T-helper 2 cell (primary cell): ENCODE measurements at places on chromosomes 16 and 17.
A peak's percentile ranks its signal among the peaks of the same experiment; 100 is the strongest.

- no peak for DNase-seq
Observed at GRCh38 chr17:39636587-39636926, 387 bp upstream of the STARD3 start.

GRCh38 chr16:59169168-59169567, 435.1 kb upstream of the GOT2 start:
- DNase-seq: no peak

DNA sequence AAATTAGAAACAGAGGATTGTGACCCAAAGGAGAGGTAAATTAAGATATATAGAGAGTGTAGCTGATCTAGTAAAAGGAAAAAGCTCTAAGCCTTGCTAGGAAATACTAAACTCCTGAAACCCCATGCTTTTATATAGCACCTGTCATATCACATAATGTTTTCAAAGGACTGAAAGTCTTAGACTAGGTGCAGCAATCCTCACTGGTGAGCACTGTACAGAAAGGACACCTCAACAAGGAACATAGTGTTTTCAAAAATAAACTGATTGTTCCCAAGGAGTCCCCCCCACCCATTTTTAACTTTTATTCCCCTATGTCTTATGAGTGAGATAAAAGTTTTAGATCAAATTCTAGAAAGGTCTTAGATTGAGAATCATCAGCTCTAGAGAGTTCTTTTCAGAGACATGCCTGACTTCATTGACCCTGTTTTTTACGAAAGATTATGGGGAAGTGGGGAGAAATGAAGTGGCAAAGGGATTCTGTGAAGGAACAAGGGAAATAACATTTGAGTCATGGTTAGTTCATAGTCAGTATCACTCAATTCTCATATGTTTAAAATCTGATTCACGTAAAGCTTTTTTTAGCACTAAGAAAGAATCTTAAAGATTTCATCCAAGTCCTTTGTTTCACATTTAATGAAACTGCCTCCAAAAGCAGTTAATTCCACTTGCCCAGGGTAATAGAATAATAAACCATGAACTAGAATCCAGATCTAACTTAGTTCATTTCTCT, 166.4 kb downstream of the CYB561 start:
- no peak for DNase-seq

GRCh38 chr17:6894206-6894528, 62.6 kb upstream of the TEKT1 start:
- peak; percentile 39 for DNase-seq

DNA sequence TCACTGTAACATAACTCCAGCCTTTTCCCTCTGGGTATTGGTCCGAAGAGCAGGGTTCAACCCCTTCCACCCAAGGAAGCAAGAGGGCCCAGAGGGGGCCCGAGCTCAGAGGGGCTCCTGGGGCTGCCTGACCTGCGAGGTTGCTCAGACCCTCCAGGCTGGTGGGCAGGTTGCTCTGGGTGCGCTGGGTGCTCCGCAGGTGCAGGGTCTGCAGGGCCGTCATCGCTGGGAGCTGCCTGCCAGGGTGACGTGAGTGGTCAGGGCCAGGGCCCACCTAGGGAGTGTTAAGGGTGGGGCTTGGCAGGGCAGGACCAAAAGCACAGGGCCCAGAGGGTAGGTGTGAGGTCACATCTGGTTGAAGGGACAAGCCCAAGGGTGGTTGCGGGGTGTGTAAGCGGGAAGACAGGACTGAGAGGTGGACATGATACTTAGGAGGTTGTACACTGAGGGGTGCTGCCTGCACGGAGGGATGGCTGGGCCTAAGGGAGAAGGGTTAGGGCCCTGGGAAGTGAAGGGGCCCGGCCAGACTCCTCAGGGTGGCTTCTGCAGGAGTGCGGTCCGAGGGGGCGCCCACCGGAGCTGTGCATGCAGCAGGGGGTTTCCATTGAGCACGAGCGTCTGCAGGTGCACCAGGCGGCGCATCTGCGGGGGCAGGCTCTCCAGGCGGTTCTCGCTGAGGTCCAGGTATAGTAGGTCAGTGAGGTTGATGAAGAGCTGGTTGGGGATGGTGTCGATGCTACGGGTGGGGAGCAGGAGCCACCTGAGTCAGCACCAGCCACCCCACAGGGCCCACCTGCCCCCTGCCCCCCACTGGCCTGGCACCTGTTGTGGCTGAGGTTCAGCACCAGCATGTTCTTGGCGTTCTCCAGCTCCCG, 4.4 kb downstream of the FLII start:
- no peak for DNase-seq

DNA sequence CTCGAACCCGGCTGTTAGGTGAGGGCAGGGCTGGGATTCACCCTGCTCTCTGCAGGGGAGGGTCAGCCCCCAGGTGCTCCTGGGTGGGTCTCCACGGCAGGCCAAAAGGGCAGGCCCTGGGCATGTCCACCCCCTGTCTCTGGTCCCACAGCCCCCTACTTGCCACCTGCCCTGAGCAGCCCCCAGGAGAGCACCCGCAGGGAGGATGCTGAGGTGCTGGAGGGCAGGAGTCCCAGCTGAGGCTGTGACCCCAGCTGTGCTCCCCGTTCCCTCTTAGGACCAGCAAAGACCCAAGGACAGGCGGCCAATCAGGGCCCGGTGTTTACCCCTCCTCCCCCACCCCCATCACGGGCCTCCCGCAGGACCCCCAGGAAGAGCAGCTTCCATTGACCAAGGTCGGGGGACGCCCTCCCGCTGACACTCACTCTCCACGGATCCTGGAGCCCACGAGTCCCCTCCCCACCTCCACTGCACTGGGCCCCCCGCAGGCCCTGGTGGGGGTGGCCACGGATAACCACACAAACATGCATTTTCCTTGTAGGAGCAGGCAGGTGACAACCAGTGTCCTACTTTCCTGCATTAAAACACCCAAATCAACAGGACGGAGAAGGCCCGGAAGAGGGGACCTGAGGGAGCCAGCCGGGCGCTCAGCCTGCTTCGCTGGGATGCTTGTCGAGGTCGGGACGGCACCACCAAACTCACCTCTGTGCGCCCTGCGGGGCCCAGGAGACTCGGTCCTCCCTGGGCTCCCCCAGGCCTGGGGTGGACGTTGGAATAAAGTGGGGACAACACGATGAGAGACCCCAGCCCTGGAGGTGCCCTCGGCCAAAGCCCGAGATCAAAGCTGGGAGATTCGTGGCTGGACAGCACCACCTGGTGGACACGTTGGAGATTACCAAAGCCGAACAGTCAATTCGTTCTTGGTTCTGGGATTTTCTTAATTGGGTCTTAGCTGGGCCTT, 22.5 kb upstream of the ENPP7 start:
- peak; percentile 40 for DNase-seq

DNA sequence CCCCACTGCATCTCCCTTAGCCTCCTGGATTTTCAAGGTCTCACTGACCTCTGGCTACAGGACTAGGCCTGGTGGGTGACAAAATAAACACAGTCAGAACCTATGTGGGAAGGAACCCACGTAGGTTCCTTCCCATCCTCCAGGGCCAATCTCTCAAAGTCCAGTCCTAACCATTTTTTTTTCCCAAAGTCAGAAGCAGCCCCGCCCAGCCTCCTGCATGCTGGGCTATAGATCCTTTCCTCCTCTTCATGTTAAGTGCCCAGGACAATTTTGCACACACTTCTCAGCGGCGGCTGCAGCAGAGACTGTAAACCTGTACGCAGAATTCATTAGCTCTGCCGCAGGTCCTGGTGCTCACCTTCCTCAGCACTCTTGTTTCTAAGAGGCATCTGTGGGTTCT, 285.8 kb downstream of the NPIPA8 start:
- no peak for DNase-seq

GRCh38 chr17:63549289-63549945, 860 bp upstream of the DCAF7 start:
- DNase-seq: no peak

GRCh38 chr16:84689111-84689510, 10.7 kb upstream of the USP10 start:
- DNase-seq: no peak

GRCh38 chr16:3092501-3092941, 6.6 kb downstream of the ZSCAN10 start:
- no peak for DNase-seq

GRCh38 chr16:23668225-23668624, 10.5 kb upstream of the PLK1 start:
- DNase-seq: no peak

- no peak for DNase-seq
Observed at GRCh38 chr17:51347851-51348584, 87.7 kb downstream of the UTP18 start.

- DNase-seq: no peak
Observed at GRCh38 chr16:79307214-79307613, 293.3 kb downstream of the MAF start.

DNA sequence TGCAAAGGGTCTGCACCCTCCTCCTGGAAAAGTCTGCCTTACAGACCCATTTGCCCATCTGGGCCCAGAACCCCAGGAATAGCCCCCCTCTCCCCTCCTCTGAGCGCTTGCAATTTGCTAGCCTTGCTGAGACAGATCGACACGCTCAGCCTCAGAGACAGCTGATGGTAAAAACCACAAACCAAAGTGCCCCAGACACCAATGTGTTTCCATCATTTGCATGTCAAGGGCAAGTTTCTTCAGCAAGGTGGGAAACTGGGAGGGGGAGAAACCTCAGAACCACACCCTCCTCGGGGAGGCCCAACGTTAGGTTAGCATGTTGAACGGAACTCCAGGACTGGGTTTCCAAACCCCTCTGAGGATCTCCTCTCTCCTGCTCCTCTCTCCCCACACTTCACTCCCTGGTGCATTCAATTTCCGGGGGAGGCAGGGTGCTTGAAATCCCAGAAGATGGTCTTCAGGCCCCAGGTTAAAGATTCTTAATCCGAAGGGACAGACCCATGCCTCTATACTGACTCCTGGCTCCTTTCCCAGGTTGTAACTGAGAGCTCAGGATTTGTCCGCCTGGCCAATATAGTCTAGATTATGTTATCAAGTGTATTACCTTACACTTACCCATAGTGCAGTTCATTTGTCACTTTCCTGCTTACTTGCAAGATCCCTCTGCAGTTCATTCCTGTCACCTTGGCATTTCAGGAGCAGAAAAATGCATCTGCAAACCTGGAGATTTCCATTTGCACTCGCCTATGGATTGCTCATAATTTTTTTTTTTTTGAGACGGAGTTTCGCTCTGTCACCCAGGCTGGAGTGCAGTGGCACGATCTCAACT, 1.3 kb upstream of the CUEDC1 start:
- no peak for DNase-seq

GRCh38 chr16:17532338-17532995, 61.7 kb upstream of the XYLT1 start:
- no peak for DNase-seq
